ENCODE measurements at places on chromosomes 12 and 14.

- no peak for DNase-seq
Observed at GRCh38 chr12:98916106-98916505, 271.0 kb downstream of the APAF1 start.

GRCh38 chr12:91892081-91892855 lies 253.4 kb downstream of the BTG1 start:
- no peak for DNase-seq

- DNase-seq, result no peak
Observed at GRCh38 chr14:78141590-78141989, 28.6 kb upstream of the NRXN3 start.

DNA sequence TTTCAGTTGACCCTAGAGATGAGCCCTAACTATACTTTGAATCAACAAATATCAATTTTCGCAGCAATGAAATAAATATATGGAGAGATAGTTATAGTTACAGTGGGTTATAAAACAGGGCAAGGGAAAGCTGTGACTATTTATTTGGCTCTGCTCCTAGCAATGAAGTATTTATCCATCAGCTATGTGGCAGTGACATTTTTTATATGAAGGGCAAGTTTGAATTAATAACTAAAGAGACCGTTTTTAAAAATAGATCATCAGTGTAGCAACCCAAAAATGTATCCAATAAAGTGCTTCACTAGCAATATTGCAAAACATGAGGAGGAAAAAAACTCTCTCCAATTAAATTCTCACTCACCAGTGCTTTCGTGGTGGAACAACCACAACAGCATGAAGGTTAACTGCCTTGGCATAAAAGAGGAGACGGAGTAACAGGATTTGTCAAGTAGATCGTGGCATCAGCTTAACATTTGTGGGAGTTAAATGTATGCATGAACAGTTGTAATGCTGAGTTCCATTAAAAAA lies 58.1 kb upstream of the NUDT4 start:
- DNase-seq, result no peak

DNA sequence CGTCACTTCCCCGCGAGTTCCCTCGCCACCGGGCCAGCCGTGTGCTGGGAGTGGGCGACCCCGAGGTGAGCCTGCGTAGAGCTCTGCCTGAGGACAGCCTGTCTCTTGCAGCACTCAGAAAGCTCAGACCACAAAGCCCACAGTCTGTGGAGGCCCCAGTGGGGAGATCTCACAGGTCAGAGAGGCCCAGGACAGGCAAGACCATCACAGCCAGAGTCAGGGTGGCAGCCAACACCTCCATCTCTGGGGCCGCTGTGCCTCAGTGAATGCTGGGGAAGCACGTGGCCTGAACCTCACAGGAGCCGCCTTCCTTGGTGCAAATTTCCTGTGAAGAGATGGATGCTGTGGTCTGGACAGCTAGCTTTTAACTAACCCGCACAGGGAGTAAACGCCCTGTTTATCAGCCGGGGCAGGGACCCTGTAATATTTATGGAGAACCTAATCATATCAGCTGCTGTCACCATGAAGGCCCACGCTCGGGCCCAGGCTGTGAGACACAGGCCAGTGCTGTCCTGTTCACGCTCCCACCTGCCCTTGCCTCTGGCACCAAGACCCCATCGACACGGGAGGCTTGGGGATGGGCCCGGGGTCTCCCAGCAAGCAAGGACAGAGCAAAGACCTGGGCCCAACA lies 56.9 kb downstream of the CDC42BPB start:
- DNase-seq, result no peak

- DNase-seq, result no peak
Observed at GRCh38 chr14:61478971-61479473, 157.6 kb downstream of the PRKCH start.

GRCh38 chr12:116837097-116837496 lies 44.1 kb downstream of the HRK start:
- DNase-seq, result no peak

- no peak for DNase-seq
Observed at GRCh38 chr12:47085815-47086252, 6.1 kb upstream of the AMIGO2 start.

GRCh38 chr12:106157802-106158201 lies 19.0 kb upstream of the NUAK1 start:
- DNase-seq, result no peak

GRCh38 chr12:132036063-132036683 lies 86.4 kb downstream of the EP400 start:
- DNase-seq, result no peak

- no peak for DNase-seq
Observed at GRCh38 chr12:84502180-84502860, 410.3 kb downstream of the SLC6A15 start.

- DNase-seq, result peak; percentile 70
Observed at GRCh38 chr14:105075379-105076295, 10.4 kb upstream of the GPR132 start.

DNA sequence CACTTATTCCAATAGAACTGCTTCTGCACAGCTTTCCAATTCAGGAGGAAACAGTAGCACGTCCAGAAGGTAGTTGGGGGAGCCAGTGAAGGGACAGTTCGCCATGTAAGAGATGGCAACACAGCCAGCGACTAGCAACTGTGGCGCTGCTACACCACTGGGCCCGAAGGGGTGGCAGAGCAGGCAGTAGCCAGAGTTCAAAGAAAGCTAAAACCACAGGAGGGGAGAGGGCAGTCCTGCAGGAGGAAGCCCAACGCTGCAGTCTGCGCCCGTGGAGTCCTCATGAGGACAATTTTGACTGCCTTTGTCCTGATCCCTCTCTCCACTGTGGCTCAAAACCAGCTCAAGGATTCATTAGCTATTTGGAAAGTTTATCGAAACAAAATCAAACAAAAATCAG lies 591.2 kb downstream of the VRK1 start:
- DNase-seq, result no peak

DNA sequence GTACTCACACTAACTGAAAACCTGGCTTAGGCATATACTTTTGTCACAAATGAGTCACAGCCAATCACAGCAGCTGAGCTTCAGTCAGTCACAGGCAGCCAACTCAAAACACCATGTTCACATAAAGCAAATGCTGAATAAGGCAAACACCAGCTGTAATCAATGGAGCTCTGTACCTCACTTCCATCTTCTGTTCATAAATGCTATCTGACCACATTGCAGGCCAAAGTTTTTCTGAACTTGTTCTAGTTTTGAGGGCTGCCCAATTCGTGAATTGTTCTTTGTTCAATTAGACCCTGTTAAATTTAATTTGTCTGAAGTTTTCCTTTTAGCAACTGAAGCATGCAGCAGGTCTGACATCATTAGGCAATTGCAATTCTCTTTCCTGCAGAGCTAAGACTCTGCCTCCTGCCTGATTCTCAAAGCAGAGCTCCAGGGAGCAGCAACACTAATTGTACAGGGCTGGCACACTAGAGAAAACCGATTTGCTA lies 129.9 kb downstream of the WIF1 start:
- DNase-seq, result no peak

- no peak for DNase-seq
Observed at GRCh38 chr12:121391619-121392324, 8.1 kb upstream of the RNF34 start.

- peak; percentile 80 for DNase-seq
Observed at GRCh38 chr12:94650143-94651056, at the start of gene TMCC3. Gene TMCC3 (minus strand): TSS chr12:94650557. CDS start chr12:94650430, 127 bp downstream.
